Pancreas (tissue), 10 donors: ENCODE measurements at places on chromosomes 13 and 19.
A peak's percentile ranks its signal among the peaks of the same experiment; 100 is the strongest.

DNA sequence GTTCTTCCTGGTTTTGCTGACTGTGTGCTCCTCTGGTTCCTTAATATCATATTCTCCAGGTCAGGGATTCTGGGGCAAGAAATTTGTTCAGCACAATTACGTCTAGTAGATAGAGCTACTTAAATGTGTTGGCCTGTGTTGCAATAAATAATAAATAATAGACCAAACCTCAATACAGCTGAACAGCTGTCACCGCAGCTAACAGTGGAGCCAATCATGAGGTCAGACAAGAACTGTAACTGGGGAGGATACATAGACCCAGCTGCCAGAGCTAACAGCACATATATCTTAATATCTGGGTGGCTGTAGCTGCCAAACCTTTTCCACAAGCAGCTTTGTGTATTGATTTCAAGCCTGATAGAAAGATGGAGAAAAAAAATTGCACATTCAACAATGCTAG, 1596.3 kb upstream of the PCDH20 start:
- no peak for DNase-seq

GRCh38 chr13:103403148-103403740, 337.0 kb upstream of the SLC10A2 start:
- DNase-seq, result no peak

DNA sequence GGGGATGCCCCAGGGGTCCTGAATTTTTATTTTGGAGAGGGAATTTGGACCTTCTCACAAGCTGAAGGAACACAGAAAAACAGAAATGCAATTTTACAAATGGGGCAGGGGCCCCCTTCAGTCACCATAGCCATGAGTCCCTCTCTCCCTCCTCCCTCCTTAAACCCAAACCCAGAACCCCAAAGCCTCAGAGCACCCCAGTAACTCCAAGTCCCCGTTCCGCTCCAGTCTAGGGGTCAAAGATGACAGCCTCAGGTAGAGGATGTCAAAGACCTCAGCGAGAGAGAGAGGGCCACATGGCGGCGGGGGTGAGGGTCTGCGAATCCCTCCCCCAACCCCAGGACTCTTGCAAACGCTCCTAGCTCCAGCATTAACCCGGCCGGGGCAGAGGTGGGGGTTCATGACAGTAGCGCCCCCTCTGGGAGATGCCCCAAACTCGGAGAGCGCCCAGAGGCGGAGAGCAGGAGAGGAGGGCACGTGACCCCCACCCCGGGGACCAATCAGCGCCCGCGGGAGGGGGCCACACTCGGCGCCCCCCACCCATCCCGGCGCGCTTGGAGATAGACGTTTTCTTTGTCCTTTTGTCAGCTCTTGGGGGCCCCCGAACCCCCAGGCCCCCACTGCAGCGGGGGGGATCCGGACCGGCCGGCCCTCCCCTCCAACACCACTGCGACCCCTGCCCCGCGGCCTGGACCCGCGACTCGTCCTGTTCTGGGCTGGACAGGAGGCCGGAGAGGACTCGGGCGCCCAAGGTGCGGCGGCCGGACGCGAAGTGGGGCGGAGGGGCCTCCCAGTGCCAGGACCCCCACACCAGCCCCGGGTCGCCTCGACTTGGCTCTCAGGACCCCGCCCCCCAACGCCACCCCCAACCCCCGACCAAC, 20.8 kb upstream of the SEMA6B start:
- no peak for DNase-seq

DNA sequence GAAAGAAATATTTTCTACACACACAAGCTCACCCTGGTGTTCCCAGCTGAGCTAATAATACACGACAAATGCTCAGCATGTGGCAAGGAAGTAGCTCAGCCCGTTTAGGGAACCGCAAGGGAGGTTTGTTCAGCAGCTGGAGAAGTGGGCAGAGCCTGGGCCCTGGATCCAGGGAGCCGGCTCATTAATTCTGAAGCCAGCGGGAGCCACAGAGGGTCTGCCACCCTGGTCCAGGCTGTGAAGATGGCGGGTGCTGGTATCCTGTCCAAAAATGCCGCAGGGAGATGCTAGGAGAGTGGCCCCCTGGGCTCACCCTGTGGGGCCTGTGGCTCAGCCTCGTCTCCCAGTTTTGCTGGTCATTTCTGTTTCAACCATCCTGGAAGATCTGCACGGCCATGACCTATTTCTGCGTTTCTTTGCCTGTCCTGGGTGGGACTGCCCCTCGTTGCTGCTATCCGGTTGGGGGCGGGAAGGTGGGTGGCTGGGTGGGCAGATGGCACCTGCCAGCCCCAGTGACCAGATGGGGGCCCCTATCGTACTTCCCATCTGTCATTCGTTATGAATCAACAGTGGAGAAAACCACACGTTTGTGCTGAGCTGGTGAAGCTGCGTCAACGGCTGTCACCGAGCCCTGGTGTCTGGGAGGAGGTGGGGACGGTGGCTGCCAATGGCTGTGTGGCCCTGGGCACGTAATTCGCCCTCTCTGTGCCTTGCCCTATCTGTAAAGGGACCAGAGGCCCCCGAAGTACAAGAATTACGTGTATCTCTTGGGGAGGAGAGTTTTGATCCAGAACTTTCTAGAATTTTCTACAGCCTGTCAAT, 2.7 kb upstream of the GNA15 start:
- DNase-seq, result no peak

DNA sequence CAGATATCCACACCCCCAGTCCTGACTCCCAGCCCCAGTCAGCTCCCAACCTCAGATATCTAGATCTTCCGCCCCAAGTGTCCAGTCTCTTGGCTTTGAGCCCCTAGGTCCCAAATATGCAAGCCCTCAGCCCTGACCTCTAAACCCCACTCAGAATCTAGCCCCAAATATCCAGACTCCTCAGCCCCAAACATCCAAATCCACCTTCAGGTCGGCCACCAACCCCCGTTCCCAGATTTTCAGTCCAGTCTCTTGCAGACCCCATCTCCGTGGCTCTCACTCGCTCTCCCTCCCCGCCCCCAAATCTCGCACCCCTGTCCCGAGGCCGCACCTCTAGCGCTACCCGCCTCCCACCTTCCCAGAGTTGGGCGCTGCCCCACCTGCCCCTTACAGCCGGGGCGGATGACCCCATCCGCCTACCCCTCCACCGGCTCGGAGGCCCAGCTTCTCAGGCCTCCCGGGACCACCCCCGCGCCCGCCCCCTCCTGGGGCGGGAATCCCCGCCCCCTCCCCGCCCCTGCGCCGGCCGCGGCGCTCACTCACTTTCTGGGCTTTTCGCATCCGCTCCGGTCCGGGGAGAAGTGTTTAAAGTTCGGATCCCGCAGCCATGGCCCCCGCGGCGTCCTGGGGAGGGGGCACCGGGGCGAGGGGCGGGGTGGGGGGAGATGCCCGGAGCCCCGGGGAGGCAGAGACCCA, 604 bp downstream of the ERFL start:
- no peak for DNase-seq

DNA sequence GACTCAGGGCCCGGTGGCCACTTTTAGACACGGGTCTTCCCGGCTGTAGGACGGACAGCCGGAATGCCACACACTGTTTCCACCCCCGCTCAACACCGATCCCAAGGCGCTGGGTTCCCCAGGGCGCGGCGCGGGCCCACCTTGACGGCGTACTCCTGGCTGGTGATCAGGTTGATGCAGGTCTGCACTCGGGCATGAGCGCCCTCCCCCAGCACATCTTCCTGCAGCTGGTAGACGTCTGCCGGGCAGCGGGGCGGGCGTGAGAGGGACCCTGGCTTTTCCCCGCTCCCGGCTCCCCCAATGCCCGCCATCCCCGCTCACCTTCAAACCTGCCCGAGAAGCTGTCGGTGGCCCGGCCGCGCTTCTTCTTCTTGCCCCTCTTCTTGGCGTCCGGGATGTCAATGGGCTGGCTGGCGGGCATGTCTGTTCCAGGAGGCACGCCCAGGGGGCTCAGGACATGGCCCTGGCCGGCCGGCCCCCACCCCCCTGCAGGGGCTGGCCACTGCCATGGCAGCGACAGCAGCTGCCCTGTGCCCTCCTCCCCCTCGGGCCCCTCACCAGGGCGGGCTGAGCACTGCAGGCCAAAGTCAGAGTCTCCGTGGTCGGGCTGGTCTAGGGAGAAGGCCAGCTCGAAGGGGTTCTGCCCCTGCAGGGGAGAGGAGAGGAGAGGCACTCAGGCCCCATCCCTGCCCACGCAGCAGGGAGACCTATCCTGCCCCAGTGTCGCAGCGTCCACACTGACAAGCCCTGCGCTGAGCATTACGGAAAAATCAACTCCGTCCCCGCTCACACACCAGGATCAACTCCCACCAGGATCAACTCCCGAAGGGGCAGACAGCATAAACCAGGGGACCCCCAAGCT, 4.8 kb downstream of the MKNK2 start:
- no peak for DNase-seq

- no peak for DNase-seq
Measured at GRCh38 chr13:95880331-95880730, 172.9 kb downstream of the UGGT2 start.

- DNase-seq, result no peak
Measured at GRCh38 chr13:44407891-44408290, 34.3 kb downstream of the SERP2 start.

DNA sequence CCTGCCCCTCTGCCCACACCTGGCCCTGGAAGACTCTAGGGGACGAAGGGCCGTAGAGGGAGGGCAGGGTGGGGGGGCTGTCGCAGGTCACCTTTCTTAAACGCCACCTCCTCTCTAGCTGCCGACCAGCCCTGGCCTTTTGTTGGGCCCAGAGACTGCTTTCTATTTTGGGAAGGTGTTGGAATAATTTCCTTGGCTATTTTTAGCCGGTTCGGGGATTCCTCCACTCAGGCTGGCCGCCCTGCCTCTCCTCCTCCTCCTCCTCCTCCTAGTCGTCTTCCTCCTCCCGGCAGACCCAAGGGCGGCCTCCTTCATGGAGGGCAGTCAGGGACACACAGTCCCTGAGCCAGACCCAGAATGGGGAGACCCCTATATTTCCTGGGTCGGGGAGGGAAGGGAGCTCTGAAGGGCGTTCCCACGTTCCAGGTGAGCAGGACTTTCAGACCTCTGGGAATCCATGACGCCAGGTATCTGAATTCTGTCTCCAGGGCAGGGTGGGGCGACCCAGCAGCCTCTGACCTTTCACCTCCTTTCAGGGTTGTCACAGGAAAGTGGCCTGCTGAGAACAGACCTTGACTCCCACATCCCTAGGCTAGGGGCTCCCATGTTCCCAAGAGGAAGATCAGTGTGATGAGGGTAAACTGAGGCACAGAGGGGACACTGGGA, 19.9 kb downstream of the GADD45B start:
- DNase-seq, result peak; percentile 61

DNA sequence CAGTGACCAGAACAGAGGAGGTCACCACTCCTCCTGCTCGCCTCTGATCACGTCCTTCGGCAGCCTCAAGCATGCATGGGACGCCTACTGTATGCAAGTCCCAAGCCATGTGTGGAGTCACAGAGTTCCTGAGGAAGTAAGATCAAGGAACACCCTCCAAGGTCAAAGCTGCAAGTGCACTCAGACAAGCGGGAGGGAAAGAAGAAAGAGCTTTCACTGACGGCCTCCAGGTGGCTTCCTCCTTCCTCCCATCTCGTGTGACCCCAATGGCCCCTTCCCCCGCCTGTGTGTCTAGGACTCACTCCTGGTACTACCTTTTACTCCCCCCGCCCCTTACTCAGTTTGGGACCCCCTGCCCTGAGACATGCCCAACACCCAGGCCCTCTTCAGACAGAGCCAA, 6.1 kb downstream of the HAUS8 start:
- DNase-seq, result no peak

DNA sequence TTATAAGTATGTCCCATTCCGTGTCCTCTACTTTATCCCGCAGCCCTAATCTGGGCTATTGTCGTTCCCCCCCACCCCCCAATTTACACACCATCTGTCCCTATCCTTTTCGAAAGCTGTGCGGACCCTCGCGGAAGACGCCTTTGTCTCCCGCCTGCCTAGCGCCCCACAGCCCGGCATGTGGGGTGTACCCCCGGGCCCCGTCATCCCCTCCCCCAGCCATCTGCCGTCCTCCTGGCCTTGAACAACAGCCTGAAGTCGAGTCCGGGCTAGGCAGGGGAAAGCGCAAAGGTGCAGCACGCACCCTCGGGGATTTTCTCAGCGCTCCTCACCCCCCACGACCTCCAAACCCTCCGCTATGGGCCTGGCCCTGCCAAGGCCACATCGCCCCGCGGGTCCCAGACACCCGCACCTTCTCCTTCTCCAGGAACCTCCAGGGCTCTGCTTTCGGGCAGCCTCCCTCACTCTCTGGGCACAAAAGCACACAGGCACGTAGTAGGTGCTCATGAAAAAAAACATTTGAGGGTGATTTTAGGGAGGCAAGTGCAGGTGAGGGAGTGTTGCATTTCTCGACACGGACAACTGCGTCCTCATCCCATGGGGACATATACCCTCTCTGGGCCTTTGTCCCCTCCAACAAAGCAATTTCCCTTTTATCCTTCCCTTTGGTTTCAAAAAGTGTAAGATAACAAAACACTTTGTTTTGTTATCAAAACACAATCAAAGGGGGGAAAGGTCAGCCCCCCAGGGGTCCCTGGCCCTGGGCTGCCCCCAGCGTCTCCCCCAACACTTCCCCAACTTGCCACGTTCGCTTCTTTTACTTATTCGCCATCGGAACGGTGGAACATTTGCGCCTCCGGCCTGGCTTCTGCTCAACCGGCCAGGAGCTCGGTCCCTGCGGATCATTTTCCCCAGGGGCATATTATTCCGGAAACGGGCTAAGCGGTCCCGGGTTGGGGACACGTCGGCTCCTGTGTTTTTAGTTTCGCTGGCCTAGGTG, 16.4 kb downstream of the CCDC124 start:
- no peak for DNase-seq

DNA sequence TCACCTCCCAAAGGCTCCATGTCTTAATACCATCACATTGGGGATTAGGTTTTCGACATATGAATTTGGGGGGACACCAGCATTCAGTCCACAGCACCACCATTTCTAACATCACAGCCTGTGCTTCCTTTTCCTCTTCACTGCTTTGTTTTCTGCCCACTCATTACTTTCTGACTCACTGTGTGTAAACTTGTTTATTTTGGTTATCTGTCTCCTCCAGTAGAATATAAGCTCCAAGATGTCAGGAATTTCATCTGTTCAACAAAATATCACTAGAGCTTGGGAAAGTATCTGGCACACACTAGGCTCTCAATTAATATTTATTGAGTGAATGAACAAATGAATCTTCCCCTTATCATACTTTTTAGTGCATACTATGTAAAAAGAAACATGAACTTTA, 152.0 kb downstream of the NUFIP1 start:
- no peak for DNase-seq

DNA sequence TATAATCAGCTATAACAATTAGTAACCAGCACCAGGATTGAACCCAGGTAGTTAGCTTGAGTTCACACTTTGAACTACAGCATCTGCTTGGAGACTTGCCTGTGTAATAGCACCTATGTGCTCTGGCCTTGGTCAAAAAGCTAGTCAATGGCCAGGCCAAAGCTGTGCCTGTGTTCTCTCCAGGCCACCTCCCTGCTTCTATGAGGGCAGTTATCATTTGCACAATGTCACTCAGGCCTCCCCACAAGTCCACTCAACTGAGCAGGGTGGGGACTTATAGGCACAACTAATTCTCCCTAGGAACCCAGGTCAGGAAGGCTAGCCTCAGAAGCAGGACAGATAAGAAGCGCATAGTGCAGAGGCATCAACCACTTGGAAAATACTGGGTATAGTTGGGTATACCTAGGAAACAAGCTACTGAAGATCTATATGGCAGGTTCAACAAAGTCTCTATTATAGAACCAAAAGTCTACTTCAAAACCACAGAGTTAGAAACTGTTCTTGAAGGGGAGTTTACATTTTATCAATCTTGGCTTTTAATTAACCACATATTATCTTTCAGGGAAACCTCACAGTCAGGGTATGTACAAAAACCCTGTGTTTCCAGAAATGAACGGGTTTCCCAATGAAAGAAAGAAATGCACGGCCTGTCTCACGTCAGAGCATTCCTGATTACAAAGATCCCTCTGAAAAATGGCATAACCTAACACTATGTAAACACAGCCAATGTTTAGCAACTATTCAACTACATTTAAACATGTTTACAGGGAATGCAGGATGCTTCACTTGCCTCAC, 140.9 kb downstream of the ABCC4 start:
- no peak for DNase-seq
